ENCODE measurements at places on chromosomes 1 and 21.

DNA sequence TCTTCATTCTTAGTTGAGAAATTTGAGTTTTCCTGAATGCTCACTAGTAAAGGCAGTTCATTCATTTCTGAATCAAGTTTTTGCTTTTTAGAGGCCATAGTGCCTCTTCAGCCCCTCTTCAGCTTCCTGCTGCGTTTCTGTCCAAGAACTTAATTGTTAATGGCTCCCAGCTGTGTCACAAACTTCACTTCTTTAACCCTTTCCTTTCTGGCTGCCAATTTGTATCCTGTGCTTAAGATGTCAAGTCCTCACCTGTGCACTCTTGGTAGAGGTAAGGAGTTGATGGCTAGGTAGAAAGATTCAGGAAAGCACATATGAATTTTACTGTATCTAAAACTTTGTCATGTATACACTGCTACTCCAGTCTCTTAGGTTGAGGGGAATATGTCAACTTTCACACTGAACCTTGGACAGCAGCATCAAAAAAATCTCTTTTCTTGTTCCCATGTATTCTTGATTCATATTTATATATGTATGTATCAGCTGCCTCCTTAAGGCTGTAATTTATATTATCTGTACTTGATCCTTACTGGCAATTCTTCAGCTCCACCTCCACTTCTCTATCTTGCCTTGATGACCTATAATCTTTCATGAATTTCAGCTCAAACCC, 612.8 kb downstream of the LMO4 start:
- DNase-seq = no peak

- peak; percentile 49 for DNase-seq
These were observed 42.3 kb downstream of the LACTBL1 start for GRCh38 chr1:22930240-22930912.

GRCh38 chr1:200139661-200140250, 112.2 kb downstream of the NR5A2 start:
- peak; percentile 67 for DNase-seq

GRCh38 chr21:22871692-22872091, 1873.5 kb downstream of the NCAM2 start:
- no peak for DNase-seq

DNA sequence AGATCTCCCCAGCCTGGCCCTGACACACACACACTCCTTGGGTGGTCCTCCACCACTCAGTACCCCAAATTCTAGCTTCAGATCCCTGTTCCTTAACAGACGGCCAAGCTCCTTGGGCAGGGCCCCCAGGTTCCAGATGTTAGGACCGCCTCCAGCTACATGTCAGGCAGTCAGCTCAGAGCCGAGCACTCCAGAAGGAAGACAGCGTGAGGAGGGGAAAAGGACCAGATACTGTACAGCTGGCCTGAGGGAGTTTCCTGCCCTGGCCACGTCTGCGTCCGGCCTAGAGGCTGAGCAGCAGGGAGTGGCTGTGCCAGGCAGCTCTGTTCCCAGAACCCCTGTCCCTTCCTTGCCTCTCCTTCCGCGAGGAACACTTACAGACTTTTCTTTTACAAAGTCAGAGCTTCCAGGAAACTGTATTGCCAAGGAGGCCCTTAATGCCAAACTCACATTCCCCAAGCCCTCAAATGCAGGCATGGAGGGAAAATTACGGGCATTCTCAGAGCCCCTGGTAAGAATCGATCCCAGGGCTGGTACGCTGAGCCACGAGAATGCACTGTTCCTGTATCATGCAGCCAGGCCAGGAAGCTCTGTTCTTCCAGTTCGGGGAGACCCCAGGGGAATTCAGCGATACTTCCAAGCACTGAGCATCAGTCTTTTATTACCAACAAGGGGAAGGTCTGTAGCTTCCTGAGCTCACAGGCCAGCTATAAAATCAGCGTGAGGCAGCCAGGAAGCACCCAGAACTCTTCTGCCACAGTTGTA, 45.2 kb upstream of the CNTN2 start:
- DNase-seq = no peak

All from endothelial cell of umbilical vein (primary cell).